OCI-M1 (cell line): ENCODE measurements at places on chromosomes 1 and 21.

DNA sequence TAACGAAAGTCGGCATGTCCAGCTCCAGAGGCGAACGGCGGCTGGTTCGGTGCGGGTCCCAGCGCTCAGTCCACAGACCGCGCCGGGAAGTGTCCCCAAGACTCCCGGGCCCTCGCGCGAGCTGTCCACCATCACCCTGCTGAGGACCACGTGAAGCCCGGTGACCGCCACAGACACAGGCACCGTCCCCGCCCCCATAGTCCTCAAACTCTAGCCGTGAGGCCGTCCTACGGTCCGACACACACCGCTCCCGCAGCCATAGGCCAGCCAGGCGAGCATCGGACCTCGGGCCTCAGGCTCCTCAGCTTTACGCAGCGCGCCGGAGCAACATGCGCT, 535 bp downstream of the SETD4 start:
- no peak for DNase-seq

GRCh38 chr1:179003512-179004066, 22.1 kb upstream of the FAM20B start:
- DNase-seq: no peak

DNA sequence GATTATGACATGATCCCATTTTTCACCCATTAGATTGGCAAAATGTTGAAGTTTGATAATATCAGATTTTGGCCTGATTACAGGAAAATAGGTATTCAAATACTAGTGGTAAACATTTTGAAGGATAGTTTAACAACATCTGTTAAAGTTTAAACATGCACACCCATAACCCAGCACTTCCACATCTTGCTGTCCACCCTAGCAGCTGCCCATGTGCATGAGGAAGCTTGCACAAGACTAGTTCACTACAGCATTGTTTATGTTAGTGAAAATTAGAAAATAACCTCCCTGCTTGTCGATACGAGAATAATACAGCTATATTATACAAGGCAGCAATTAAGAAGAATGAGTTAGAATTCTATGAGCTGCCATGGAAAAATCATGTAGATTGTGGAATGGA, 127.6 kb downstream of the C1orf21 start:
- DNase-seq: no peak

DNA sequence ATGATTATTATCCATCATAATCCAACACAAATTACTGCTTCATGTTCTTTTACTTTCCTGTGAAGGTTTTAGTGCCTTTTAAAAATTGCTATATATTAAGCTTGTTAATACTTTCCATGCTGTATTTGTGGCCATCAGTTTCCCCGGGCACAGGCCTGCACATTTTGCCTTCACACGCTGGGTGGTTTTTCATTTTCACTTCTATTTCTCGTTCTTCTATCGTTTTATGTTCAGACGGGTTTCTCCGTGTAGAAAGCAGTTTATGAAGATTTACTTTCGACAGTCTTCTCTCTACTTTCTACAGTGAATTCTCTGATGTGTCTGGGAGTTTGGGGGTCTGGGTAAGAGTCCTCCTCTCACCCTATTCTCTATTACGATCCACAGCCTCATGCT, 9.5 kb downstream of the RUNX3 start:
- DNase-seq: no peak

DNA sequence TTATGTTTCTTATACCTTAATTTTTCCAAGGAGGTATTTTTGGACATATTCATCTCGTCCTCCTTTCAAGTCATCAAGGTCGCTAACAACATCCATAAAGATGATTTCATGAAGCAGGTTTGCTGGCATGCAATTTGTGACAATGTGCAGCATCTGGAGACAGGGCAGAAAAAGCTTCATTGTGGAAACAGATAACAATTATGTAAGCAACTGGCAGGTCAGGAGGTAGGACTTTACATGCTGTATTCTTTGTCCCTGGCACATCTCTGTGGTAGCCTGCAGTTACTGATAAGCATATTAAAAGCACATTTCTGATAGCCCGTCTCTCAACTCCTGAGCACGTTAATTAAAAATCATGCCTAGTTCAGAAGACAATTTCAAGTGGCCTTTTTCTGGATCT, 156.8 kb downstream of the LEPR start:
- peak; percentile 35 for DNase-seq
